ENCODE measurements at places on chromosomes 1 and 21.

GRCh38 chr1:7284839-7285435, 486.2 kb upstream of the VAMP3 start:
- DNase-seq, result no peak

GRCh38 chr1:40876891-40877290, 14.7 kb upstream of the CITED4 start:
- no peak for DNase-seq

- no peak for DNase-seq
Measured at GRCh38 chr21:41378849-41379248, 17.0 kb downstream of the MX2 start.

GRCh38 chr21:36169470-36170128, 13.0 kb downstream of the DOP1B start:
- no peak for DNase-seq

DNA sequence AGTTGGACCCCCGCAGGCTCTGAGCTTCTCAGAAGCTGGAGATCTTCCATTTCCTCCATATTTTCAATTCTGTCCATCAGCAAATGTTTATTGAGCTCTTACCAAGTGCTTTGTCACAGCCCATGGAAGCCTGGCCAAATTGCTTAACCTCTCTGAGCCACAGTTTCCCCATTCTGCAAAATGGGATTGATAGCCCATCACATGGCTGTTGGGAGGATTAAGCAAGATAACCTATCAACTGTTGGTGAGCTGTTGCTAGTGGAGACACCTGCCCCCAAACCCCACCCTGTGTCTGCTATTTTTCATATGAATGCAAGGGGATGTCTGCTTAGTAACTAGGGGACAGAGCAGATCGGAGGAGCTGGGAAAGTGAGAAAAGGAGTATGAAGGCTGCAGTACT, 38.3 kb downstream of the CD34 start:
- DNase-seq, result no peak

- peak; percentile 74 for DNase-seq
Measured at GRCh38 chr1:172742599-172743500, 83.9 kb downstream of the FASLG start.

GRCh38 chr1:103025858-103026409, 82.4 kb downstream of the COL11A1 start:
- DNase-seq, result no peak

GRCh38 chr21:38402795-38403194, 95.5 kb downstream of the ERG start:
- no peak for DNase-seq

- DNase-seq, result no peak
Measured at GRCh38 chr21:31566064-31566463, 93.4 kb upstream of the SOD1 start.

GRCh38 chr1:8026976-8027747, 1.1 kb upstream of the ERRFI1 start:
- DNase-seq, result no peak

DNA sequence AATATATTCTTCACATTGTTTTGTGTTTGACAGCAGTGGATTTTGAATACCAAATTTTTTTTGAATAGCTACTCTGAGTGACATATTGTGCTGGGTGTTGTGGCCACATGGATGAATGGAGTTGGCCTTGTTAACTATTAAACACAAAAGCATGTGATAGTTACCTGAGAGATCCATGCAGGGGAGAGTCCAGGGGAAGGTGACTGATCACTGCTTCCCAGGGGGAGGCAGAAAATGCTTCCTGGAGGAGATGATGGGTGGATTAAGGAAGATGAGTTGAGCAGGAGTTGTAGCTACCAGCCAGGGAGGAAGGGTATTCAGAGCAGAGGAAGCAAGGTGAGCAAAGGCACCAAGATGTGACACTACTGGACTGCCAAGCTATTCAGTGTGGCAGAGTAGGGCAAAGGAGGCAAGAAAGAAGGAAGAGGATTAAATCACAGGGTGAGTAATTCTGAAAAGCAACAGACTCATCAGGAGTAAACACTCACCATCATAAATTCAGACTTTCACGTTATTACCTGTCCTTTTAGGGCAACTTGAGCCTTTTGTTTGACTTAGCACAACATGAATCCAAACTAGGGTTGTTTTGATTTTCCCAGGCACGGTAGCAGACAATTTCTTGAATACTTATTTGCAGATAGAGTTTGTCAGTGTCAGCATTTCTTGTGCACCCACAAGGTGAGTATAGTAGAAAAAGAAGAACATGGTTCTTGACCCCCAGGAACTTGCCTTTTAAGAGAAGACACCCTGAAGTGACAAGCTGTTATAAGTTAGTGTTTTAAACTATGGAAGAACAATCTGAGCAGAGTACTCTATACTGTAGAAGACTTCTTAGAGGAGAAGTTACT, 4.2 kb downstream of the CD46 start:
- DNase-seq, result no peak

DNA sequence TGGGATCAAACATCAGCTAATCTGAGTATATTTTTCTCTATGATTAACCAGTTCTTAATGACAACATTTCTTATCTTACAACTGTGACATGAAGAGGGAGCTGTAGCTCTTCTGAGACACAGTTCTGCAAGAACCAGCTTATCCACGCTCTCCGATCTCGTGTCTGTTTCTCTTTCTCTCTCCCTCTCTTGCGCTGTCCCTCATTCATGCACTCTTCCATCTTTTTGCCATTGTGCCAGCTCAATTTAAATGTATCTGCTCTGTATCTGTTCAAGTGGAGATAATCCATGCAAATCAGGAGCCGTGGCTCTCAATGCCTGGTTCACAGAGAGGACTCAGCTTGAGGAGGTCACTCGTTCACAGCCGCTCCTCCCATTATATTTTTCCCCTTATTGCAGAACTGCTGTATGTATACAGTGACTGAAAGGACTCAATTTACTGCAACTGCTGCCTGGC, 494.7 kb upstream of the ADGRL2 start:
- DNase-seq, result no peak

DNA sequence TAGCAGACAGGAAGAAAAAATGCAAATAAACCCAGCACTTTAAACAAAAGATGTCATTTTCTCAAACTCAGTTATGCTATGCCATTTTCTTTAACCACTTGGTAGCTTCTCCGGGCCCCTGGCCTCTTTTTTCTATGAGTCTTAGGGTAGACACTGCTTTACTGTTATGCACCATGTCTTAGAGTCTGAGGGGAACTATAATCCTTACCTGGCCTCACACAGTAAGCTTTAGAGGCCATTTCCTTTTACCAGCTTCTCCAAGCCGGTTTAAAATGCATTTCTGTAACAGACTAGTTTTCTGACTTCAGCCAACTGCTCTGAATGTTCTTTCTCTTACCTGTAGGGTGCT, 73.7 kb upstream of the EDEM3 start:
- DNase-seq, result no peak

GRCh38 chr1:167617153-167618147, 12.6 kb upstream of the RCSD1 start:
- no peak for DNase-seq

All from CD8-positive, alpha-beta T cell (primary cell).